GM03348 (cell line): ENCODE measurements at places on chromosomes 12 and 14.

DNA sequence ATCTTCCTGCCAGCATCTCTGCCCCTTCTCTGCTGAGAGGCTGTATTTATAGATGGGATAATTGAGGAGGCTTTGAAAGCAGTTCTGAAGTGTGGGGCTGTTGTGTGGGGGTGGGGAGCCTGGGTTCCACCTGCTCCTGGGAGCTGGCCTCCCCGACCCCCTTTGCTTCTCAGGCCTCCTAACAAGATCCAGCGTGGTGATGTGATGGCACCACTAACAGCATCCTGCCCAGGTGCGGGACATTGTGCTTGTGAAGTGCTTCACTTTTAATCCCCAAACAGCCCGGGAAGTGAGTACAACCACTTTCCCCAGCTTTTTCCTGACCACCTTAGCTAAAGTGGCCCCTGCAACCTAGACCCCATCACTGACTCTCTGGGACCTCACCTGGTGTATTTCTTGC lies 95.1 kb upstream of the NRXN3 start:
- no peak for DNase-seq

GRCh38 chr14:45089813-45090212 lies 5.9 kb downstream of the PRPF39 start:
- peak; percentile 31 for DNase-seq

DNA sequence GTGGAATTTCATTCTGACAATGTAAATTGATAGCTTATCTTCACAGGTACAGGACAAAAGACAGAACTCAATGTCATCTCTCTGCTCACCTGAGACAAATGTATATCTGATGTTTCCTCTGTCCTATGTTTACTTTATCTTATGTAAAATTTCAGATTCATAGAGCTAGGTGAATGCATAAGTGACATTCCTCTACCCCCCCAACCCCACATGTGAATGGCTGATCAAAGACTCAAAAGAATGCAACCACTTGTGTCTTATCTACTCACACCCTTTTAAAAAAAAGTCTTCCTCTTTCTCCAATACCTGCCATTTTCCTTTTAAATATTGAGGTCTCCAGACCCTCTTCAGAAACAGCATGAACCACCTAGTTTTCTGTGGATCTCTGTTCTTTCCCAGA lies 736.6 kb upstream of the SEL1L start:
- no peak for DNase-seq

- no peak for DNase-seq
Observed at GRCh38 chr14:104515811-104516780, 63.5 kb upstream of the C14orf180 start.

GRCh38 chr14:52042371-52043289 lies 26.2 kb downstream of the NID2 start:
- DNase-seq, result no peak

DNA sequence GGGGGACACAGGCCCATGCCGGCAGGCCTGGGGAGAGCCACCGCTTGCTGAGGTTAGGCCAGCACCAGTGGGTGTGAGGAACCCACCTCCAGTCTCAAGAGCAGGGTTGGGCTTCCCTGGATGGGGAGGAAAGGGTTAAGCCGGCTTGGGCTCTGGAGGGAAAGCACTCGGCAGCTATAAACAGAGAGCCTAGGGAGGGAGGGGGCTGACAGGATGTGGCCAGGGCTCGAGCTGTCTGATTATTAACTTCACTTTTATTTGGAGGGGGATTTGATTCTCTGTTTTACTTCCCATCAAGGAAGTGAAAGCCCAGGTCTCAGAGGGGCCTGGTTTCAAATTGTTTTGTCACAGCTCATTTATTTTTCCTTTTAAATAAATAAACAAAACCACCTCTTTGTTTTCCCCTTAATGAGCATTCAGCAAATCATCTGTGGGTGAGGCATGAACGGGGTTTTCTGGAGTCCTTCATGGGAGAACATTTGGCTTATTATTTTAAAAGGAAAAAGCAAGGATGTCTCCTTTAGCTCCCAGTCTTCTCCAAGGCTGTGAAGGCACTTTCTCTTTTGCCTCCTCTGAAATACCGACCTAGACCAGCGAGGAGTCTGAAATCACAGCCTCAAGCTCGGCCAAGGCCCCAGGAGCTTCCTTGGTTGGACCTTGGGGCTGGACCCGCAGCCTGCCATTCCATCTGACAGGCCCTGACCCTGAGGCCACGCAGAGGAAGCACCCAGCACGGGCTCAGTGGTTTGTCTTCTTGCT lies 21.9 kb upstream of the ZFP36L1 start:
- DNase-seq, result peak; percentile 57

DNA sequence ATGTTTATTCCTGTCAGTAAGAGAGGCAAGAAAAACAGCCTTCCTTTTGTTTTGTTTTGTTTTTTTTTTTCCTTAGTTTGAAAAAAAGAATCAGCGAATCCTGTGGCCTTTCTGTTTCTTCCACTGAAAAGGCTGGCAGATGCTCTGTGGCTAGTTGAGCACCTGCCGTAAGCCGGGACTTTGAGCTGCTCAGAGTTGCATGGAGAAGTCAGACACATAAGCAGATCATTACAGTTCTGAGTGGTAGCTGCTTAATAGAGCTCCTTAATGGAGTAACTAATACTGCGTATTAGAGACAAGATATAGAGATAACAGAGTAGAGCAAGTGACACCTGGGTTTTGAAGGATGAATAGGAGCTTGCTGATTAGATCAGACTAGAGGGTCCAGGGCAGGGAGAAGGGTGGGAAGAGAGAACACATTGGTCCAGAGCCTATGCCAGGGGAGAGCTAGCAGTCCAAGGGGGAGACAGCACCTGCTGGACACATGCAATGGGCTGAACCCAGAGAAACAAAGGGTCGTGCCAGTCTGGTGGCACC lies 129.4 kb downstream of the TSPAN9 start:
- DNase-seq, result no peak

DNA sequence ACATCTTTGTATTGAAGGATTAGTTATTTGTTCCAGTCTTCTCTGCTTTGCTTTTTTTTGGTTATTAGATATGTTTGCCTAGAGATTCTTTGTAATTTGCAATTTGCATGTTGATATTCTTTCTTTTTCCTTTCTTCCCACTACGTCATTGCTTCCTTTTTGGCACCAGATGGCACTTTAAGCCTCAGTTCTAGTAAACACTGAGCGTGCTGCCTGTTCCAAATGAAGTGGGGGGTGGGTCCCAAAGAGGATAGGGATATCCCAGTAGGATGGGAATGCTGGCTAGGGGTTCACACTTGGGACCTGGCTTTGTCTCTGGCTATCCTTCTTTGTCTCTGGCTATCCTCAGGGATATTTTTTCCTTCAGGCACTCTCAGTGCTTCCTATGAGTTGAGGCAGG lies 17.0 kb downstream of the EAPP start:
- no peak for DNase-seq

DNA sequence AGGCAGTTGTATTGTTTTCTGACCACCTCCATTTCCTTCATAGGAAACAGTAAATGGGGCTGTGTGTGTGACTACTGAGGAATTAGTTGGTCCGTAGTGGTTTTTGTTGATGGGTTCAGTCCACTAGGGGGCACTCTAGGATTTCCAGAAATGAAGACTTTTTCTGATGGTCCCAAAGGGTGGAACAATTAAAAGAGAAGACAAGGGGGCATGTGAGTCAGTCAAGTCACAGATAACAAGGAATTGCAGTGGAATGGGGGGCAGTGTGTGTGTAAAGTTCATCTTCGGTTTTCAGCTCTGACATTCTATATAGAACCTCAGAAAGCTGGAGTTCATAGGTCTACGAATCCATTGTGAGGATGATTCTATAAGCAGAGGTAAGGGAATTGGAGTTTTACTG lies 186.6 kb upstream of the OR4E1 start:
- no peak for DNase-seq

DNA sequence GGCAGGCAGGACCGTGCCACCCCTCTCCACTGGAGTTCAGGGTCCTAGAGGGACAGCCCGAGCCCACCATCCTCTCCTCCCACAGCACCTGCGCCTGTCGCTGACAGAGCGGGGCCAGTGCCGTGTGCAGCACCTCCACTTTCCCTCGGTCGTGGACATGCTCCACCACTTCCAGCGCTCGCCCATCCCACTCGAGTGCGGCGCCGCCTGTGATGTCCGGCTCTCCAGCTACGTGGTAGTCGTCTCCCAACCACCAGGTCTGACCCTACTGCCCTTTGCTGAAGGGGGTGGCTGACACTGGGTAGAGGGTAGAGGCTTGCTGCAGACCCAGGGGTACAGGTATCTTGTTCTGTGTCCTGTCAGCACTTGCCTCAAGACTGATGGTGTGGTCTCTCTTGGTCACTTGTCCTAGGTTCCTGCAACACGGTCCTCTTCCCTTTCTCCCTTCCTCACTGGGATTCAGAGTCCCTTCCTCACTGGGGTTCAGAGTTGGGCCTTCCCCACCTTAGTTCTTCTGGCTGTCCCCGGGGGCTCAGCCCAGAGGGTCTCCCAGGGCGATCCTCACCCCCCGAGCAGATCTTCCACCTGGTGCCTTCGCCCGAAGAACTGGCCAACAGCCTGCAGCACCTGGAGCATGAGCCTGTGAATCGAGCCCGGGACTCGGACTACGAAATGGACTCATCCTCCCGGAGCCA lies 42.0 kb downstream of the SH2B3 start:
- DNase-seq, result no peak

DNA sequence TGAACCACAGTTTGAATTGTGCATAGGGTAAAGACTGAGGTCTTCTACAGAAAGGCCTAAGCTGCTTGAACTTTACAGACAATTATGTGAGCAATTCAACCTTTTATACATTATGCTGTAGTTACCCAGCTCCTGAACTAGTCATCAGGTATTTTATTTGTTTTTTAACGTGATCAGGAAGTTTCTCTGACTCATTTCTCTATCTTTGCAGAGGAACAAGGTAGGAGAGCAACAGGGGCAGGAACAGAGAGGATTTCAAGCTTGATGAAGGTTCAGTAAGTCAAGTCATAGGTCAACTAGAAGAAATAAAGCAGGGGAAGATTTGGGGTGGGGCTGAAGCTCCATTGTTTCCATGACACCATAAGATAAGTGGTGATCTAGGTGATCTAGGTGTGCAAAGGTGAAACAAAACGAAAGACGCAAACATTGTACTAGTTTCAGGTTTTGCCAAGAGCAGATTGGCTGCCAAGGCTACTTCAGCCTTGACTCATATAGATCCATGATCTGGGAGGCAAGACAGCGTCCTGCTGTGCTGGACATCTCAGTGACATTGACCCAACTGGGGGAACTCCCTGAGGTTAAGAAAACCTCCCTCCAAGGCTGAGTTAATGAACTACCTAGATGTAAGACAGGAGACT lies 198.1 kb downstream of the DAD1 start:
- no peak for DNase-seq

DNA sequence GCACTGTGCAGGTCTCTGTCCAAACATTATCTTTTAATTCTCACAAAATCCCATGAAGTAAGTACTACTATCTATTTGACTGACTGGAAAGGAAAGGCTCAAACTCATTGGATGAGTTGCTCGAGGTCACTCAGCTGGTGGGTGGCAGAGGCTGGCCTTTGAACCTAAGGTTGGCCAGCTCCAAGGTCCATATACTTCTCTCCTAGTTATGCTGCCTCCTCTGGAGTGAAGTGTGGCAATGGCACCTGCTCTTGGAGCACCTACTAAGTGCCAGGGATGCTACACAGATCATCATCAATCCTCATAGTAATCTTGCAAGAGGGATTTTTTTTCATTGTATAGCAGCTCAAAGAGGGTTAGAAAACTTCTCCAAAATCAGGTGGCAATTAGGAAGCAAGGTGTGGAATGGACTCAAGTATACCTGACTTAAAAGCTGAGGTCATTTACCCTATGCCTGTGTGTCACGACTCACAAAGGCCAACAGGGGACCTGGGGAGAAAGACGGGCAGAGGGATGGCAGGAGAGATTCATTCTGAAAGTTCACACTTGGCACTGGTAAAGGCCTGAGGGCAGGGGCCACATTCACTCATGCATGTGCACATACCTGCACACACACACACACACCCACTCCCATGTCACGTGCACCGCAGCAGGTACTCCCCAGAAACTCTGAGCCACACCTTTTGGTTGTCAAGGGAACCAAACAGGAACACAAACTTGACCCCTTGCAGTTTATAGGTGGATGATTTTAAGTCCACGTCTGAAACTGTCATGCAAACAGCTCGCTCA lies 146.4 kb downstream of the FOXN3 start:
- DNase-seq, result no peak

- no peak for DNase-seq
Observed at GRCh38 chr12:128969480-128970055, 116.3 kb downstream of the GLT1D1 start.

DNA sequence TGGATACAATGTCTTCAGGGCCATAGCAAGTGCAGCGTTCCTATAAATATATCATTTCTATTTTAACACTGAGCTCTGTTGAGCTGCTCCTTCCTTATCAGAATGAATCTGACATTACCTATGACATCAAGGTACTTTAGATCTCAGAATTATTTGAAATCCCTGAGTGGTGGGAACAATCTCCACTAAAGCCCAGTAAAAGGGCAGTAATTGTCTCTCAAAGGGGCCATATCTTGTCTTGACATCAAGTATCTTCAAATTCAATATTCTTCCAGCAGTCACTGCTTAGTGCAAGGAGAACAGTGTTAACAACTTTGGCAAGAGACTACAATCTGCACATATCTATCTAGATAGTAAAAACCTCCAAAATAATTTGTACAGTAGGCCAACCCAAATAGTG lies 21.7 kb upstream of the ST8SIA1 start:
- no peak for DNase-seq

DNA sequence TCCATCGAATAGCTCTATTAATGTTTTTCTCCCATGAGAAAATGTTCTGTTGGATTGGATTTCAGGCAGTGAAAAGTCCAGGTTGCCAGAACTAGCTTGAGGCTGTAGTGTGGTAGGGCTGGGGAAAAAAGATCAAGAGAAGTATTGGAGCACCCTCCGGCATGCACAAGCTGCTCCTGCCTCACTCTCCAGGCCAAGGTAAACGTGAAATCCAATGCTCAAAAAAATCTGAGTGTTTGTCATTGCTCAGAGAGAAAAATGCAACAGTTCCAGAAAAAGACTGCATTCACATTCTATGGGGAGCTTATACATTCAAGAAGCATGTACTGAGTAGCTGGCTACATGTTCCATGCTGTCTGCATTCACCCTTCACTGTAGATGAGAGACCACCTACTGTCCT lies 680.9 kb upstream of the TBX3 start:
- no peak for DNase-seq

DNA sequence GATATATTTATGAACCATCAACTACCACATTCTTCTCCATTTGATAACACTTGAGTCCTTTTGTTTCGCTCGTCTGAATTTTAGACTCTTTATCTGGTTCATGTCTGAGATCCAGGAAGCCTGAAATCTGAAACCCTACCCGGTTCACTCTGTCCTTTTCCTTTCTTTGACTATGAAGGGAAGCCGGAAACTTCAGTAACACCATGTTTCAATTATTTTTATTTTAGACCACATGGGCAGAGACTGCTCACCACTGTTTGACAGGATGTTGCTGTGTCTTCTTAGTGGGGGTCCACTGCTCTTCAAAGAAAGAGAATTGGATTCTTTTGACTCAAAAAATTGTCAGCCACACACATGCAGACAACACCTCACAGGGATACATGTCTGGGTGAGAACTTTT lies 331.9 kb upstream of the FLRT2 start:
- DNase-seq, result no peak

DNA sequence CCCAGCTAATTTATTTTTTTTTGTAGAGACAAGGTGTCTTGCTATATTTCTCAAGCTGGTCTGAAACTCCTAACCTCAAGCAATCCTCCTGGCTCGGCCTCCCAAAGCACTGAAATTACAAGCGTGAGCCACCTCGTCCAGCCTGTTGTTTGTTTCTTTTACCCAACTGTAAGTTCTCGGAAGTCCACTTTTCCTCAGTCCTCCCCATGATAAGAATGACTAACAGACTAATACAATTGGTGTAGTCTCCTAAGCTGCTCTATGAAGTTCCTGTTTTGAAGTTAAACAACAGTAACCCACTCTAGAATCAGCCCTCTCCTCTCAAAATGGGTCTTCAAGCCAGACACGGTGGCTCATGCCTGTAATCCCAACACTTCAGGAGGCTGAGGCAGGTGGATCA lies 36.5 kb downstream of the HIGD1C start:
- no peak for DNase-seq
